Osteocyte (in vitro differentiated cells): ENCODE measurements at places on chromosomes 1 and 21.
A peak's percentile ranks its signal among the peaks of the same experiment; 100 is the strongest.

GRCh38 chr1:12167493-12168429, 970 bp downstream of the TNFRSF1B start:
- no peak for DNase-seq

DNA sequence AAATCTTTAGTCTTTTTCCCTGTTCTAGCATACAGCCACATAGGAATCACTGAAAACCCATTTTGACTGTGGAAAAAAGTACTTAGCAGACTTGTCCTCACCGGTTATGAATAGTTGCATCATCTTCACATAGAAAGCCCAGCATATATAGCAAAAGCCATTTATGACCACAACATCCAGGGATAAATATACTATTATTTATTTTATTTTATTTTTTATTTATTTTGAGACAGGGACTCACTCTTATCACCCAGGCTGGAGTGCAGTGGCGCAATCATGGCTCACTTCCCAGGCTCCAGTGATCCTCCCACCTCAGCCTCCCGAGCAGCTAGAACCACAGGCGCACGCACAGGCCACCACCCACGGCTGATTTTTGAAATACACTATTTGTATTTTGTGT, 175.3 kb downstream of the GALNT2 start:
- peak; percentile 21 for DNase-seq

DNA sequence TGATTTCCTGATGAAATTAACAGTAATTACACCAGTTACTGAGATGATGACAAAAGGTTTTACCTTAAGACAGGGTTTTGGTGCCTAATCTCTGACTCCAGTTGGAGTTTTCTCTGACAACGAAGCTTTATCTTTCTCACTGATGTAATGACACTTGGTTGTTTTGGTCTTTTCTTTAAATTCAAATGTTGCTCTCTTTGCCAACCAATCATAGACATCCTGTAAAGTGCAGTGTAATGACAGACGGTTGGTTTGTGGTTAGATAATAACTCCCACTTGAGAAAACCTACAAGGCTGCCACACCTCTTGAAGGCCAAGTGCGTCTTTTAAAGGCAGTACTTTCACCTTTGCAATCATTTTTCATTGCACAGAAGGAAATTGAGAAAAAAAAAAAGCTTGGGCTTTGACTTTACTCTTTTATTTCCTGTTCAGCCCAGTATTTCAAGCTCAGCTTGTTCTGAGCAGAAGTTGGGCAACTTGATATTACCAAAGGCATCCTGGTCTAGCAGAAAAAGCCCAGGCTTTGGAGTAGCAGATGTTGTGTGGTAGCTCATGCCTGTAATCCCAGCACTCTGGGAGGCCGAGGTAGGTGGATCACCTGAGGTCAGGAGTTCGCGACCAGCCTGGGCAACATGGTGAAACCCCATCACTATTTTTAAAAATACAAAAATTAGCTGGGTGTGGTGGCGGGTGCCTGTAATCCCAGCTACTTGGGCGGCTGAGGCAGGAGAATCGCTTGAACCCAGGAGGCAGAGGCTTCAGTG, 14.9 kb downstream of the PDIK1L start:
- peak; percentile 32 for DNase-seq

GRCh38 chr1:110214454-110215404, 4.6 kb downstream of the KCNC4 start:
- no peak for DNase-seq

DNA sequence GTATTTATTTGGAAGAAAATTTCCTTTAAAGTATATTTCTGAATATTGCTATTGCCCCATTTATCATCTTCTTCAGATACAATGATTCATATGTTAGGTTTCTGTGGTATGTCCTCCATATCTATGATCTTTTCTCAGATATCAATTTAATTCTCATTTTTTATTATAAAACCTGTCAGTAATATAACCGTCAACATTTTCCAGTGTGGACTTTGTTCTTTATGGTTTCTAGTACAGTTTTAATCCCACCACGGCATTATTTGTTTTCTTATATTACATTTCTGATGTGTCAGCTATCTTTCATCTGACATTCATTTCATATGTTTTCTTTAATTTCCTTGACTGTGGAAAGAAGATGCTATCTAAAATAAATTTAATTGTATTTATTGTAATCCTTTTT, 97.9 kb downstream of the PLPPR5 start:
- no peak for DNase-seq

DNA sequence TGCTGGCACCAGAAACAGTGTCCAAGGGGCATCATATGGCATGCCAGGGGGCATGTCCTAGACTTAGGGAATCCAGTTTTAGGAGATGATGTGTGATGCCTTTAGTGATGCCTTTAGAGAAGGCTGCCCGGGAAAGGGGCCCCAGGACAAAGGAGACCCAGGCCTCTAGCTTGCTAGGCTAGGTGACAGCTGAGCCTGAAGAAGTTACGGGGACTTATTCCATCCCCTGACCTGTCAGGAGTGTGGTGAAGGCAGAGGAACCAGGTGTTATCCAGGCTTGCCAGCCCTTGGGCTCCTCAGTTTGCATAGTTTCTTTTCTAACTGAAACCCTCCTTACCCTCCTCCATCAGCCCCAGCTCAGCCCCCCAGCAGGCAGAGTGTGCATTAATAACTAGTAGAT, 269.7 kb upstream of the CSF3R start:
- no peak for DNase-seq

- no peak for DNase-seq
Observed at GRCh38 chr1:211527888-211528287, 35.9 kb upstream of the RD3 start.

DNA sequence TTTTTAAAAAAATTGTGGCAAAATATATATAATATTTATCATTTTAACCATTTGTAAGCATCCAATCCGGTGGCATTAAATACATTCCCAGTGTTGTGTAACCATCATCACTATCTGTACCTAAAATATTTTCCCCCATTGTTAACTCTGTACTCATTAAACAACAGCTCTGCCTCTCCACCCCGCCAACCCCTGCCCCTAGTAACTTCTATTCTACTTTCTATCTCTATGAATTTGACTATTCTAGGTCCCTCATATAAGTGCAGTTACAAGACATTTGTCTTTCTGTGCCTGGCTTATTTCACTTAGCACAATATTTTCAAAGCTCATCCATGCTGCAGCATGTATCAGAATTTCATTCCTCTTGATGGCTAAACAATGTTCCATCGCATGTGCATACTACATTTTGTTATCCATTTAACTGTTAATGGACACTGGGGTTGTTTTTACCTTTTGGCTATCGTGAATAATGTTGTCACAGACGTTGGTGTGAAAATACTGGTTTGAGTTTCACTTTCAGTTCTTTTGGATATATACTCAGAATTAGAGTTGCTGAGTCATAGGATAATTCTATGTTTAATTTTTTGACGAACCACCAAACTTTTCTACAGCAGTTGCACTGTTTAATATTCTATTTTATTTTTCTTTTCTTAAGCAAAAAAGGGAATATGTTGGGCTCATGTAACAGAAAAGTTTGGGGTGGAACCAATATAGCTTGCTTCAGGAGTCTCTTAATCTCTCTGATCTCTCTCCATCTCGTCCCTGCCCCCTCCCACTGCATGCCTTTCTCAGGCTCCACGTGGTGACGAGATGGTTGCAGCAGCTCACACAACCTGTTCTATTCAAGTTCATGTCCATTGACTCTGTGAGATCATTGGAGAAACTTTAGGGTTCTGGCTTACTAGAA, 25.2 kb upstream of the RCAN1 start:
- no peak for DNase-seq

DNA sequence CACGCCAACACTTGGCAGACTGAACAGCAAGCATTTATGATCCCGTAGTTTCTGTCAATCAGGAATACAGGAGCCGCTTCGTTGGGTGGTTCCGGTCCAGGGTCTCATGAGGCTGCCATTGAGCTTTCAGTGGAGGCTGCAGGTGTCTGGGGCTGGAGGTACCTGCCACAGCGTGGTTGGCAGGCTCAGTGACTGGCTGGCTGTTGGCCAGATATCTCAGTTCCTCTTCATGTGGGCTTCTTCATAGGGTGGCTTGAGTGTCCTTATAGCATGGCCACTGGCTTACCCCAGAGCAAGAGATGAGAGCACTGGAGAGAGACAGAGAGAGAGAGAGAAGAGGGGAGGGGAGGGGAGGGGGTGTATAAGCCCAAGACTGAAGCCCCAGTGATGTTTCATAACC, 29.3 kb downstream of the PIK3CD start:
- DNase-seq: no peak

DNA sequence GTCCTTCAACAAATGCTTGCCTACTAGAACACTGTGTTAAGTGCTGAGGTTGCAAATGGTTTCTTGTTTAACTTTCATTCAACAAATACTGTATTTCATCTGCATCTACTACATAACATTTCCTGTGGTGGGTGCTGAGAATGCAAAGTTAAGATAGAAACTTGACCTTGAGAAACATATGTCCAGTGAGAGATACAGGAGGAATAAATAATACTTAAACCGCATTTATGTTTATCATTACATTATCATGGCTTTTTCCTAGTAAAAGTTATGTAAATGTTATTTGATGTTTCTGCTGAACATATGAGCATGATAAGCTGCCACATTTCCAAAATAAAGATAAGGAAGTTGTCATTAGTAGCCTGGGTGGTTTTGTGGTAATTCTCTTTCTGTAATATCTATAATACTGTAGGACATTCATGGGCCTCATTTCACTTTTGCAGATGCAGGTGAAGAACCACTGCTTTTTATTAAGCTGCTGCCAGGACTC, 590.4 kb downstream of the PLPP3 start:
- DNase-seq: no peak

- DNase-seq: no peak
Observed at GRCh38 chr1:32246888-32247273, at the start of gene FAM167B. TSS of gene FAM167B (plus strand) at chr1:32247222. CDS start at chr1:32247422, 200 bp downstream.

DNA sequence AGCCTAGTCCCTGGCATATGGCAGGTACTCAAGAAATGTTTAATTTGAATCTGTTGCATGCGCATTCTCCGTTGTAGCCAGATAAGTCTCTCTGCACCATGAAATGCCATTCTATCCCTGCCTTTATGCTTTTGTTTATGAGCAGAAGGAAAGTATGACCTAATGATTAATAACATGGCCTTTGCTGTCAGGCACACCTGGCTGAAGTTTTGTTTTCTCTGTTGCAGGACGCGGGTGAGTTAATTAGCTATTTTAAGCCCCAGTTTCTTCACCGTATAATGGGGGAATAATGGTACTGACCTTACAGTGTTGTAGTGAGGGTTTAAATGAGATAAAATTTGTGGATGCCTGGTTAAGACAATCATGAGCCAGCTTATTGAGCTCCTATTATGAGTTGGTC, 87.7 kb downstream of the ST6GALNAC3 start:
- no peak for DNase-seq

- no peak for DNase-seq
Observed at GRCh38 chr1:213979751-213980586, 7.8 kb upstream of the PROX1 start.

- DNase-seq: no peak
Observed at GRCh38 chr21:15240848-15241247, 176.0 kb upstream of the NRIP1 start.

GRCh38 chr1:5632224-5632623, 360.0 kb downstream of the NPHP4 start:
- DNase-seq: no peak

DNA sequence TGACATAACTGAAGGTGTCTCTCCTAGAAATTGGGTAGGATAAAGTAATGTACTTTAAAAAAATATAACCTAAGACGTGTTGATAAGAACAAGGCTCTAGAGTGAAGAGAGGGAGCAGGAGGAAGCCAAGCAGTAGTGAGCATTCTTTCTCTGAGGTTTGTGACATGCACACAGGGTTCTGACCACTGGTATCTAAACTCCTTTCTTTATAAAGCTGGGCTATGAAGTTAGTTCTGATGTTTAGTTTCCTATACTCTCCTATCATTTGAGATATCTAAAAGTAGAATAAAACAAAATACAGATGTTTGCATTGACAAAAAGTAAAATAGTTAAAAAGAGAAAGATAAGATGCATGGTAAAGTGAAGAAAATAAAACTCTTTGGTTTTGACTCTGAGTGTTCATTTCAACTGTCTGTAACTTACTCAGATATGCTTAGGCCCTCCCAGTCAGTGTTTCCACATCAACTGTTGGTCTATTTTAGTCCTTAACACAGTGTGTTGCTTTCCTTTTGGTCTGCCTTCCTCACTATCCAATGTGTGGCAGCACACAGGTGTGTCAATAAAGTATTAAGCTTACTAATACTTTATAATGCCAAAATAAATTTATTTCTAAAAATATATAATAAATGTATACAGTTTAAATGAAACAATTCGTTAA, 543.5 kb downstream of the PTPRC start:
- DNase-seq: no peak
